ENCODE measurements at places on chromosomes 12 and 14.
A peak's percentile ranks its signal among the peaks of the same experiment; 100 is the strongest.

- H3K36me3 ChIP-seq, result no peaks in the 10 kb centered on the region
- peak overlapping the region; percentile 57 for H3K4me3 ChIP-seq
- H3K27me3 ChIP-seq, result no peaks in the 10 kb centered on the region
- peaks cover 62% of the 10 kb centered on the region for H3K4me1 ChIP-seq
- DNase-seq, result peak; percentile 95
Measured at GRCh38 chr14:35341751-35342488, 49.7 kb downstream of the PSMA6 start.

GRCh38 chr12:124698211-124698997, 131.0 kb upstream of the NCOR2 start:
- no peaks in the 10 kb centered on the region for H3K27me3 ChIP-seq
- H3K4me3 ChIP-seq, result no peak overlapping the region

- no peaks in the 10 kb centered on the region for H3K4me1 ChIP-seq
- DNase-seq, result no peak
- H3K4me3 ChIP-seq, result no peak overlapping the region
- no peaks in the 10 kb centered on the region for H3K27me3 ChIP-seq
- no peaks in the 10 kb centered on the region for H3K36me3 ChIP-seq
- no peak overlapping the region for H3K27ac ChIP-seq
Measured at GRCh38 chr14:40240245-40240859, 808.1 kb upstream of the FBXO33 start.

DNA sequence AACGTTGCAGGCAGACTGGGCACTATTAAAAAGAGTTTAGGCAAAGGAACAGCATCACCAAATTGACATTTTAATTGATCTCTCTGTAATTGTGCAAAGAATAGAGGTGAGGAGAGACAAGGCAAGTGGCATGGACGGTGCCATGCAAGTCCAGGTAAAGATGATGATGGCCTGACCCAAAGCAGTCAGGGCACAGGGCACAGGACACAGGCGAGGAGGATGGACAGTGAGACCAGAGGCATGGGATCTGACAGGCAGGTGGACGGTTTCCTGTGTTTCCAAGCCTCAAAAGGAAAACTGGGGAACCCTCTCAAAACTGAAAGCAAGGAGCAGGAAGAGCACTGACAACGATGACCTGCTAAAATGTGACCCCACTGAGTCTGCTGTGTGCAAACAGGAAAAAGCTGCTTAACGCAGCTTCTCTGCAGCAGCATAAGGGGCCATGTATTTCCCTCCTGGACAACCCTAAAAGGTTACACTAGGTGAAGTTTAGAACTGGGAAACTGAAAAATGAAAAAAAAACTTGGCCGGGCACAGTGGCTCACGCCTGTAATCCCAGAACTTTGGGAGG, 50.9 kb downstream of the CLIP1 start:
- H3K36me3 ChIP-seq, result peaks cover 13% of the 10 kb centered on the region
- H3K27me3 ChIP-seq, result no peaks in the 10 kb centered on the region
- DNase-seq, result no peak
- no peak overlapping the region for H3K4me3 ChIP-seq
- peaks cover 42% of the 10 kb centered on the region for H3K4me1 ChIP-seq

GRCh38 chr14:35242599-35243311, 49.4 kb upstream of the PSMA6 start:
- H3K4me1 ChIP-seq, result no peaks in the 10 kb centered on the region
- no peak overlapping the region for H3K4me3 ChIP-seq
- H3K36me3 ChIP-seq, result no peaks in the 10 kb centered on the region
- DNase-seq, result no peak
